Omental fat pad (tissue), 4 donors: ENCODE measurements at places on chromosomes 6 and 20.
A peak's percentile ranks its signal among the peaks of the same experiment; 100 is the strongest.

DNA sequence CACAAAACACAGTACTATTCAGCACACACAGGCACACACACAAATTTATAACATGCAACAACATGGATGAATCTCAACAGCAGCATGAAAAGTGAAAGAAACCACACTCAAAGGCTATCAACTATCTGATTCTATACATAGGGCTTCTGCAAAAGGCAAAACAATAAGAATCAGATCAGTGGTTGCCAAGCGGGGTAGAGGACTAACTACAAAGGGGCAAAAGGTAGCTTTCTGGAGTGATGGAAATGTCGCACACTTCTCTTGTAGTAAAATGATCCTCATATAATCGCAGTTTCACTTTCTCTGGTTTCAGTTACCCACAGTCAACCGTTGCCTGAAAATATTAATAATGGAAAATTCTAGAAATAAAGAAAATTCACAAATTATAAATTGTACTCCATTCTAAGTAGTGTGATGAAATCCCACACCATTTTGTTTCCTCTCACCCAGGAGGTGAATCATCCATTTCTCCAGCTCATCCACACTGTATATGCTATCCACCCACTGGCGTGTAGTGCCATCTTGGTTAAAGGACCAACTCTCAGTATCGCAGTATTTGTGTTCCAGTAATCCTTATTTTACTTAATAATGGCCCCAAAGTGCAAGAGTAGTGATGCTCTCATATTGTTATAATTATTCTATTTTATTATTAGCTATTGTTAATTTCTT lies 12.8 kb upstream of the PLN start:
- DNase-seq = no peak

DNA sequence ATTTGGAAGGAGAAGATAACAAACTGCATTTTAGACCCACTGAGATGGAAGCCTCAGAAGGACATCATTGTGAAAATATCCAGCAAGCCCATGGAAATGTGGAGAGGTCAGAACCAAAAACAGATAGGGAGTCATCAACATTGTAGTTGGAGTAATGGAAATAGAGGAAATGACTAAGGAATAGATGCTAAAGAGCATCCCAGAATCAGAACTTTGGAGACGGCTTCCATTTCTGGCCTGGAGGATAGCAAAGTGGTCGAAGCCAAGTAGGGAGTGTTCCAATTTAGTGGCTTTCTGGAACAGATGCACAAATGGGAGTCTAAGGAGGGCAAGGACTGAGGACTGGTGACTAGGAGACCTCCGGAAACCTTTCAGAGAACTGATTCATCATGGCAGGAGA lies 3.6 kb downstream of the BEND6 start:
- DNase-seq = no peak

- peak; percentile 33 for DNase-seq
These were observed 107.8 kb downstream of the ZFP64 start for GRCh38 chr20:52083627-52084232.

DNA sequence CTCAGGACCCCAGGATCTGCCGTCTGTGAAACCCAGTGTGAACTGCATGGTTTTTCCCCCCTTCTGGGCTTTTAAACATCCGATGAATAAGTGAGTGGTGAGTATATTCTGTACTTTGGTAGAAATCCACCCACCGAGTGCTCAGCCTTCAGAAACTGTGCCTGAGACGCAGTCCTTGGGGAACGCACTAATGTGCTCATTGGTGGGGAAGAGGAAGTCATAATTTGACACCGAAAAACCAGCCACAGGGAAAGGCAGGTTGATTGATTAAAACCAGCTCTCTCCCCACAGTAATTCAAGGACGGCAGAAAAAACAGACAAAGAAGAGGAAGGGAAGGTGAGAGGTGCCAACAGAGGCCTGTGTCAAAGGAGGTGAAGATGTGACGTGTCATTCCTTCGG lies 21.7 kb downstream of the EDN3 start:
- DNase-seq = no peak

DNA sequence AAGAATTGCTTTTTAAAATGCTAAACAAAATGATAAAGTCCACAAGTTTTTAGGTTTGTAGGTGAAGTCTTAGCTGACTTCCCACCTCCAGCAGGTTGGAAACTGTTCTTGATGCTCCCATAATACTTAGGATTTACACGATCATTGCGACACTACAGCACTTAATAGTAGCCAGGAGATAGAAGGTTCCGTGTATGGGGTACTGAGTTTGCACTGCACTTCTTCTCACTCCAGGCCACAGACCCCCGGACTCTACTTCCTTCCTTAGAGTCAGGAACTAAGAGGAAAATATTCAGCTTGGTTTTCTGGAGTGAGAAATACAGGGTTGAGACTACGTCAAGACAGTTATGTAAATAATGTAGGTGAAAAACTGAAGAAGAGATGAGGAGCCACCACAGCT lies 56.1 kb upstream of the SGK1 start:
- DNase-seq = no peak

- DNase-seq = no peak
These were observed 39.4 kb downstream of the ITCH start for GRCh38 chr20:34402461-34402860.

- no peak for DNase-seq
These were observed 1.8 kb upstream of the PLN start for GRCh38 chr6:118546164-118546879.

DNA sequence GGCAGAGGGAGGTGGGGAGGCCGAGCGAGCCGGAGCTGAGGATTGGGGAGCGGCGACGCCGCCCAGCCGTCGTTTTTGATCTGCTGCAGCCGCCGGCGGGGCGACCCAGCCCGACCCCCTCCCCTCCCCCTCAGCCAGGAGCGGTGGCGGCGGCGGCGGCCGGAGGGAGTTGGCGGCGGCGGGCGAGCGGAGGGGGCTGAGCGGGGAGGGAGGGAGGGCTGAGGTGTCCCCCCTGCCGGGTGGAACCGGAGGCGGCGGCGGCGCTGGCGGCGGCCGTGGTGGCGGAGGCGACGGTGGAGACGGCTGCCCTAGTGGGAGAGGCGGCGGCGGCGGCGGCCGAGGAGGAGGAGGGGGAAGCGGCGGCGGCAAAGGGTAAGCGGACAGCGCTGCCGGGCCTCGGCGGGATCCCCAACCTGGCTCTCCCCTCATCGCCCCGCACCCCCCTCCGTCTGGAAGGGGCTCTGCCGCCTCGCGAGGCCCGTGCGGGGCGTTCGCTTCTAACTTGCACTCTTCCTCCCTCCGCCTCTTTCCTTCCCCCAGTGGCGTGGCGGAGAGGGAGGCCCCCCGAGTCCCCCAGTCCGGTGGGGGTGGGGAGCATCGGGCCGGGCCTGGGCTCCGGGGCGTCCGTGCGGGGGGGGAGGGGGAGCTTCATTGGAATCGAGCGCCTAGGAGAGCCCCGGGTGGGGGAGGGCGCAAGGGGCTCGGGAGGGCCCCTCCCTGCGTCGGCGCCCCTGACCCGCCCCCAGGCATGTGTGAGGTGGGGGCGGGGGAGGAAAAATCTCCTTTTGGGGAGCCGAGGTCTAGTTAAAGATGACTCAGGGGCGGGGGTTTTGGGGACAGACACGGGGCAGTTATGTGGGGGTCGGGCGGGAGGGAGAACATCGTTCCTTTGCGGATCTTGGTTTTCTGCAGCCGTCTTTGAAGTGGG lies at the start of gene TAB2:
Gene TAB2 (plus strand): TSS at position 69 of the 928 bp plus-strand sequence. CDS start 52,286 bp downstream, outside the sequence.
- no peak for DNase-seq

GRCh38 chr20:24677626-24678315 lies 208.3 kb downstream of the SYNDIG1 start:
- no peak for DNase-seq

GRCh38 chr6:126307849-126308248 lies 32.1 kb upstream of the CENPW start:
- peak; percentile 23 for DNase-seq

GRCh38 chr6:110353457-110354001 lies 4.6 kb downstream of the METTL24 start:
- DNase-seq = no peak

- DNase-seq = no peak
These were observed 72.1 kb downstream of the CCDC170 start for GRCh38 chr6:151565940-151566339.

- DNase-seq = no peak
These were observed 34.9 kb upstream of the TFAP2A start for GRCh38 chr6:10449751-10450150.
